ENCODE measurements at places on chromosomes 5 and 9.

GRCh38 chr5:142849466-142849865 is 79.3 kb downstream of the ARHGAP26 start:
- no peak for DNase-seq

GRCh38 chr5:155064580-155064979 is 51.0 kb downstream of the KIF4B start:
- DNase-seq: no peak

DNA sequence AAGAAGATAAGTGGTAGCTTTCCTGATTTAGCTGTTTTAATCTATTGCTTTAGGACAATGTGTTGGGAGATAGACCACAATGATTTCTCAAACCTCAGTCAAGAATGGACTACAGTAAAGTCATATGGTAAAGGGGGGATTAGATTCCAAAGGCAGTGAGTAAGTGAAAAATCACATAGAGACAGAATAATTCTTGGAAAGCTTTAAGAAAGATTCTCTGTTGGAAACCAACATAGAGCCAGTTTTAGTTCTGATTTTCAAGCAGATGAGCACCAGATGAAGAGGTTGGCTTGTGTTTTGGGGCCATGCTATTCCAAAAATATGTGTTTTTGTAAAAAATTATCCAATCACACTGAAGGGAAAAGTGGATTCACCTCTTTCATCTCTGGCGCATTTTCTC is 256.8 kb upstream of the RPS23 start:
- no peak for DNase-seq

GRCh38 chr5:160537116-160537515 is 115.5 kb downstream of the PTTG1 start:
- DNase-seq: no peak

- no peak for DNase-seq
These were observed 55.8 kb downstream of the ZNF354C start for GRCh38 chr5:179115845-179116524.

- DNase-seq: no peak
These were observed 299.4 kb upstream of the RASA1 start for GRCh38 chr5:86968301-86968753.

DNA sequence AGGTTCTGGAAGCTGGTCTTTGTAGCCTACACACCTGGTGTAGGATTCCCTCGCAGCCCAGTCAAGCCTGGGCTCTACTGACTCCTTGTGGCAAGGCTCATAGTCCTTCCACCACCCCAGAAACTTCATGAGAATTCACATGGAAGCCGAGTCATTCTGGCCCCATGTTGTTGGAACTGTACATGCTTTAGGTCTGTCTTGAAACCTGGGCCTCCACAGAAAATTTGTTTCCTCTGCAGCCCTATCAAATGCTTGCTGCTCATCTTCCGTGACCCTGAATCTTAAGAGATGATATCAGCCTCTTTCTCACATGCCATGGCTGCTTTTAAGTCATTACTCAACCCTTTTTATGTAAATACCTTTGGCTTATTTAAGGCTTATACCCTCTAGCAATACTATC is 113.4 kb upstream of the GRHPR start:
- DNase-seq: no peak

DNA sequence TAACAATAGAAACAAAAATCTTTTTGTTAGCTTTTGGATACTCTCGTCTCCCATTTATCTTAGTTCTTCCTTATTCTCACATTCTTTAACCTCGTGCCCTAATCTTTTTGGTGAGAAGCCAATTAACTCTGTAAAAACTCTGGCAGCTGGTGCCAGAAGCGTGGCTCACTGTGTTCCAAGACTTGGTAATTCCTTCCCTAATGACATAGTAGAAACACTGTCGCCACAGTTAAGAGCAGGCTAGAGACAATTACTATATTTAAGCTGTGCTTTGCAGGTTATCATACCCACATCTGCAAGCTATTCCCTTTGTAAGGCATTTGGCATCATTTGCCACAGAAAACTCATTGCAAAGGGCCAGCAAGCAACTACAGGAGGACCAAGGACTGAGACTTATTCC is 160.9 kb upstream of the PIK3R1 start:
- no peak for DNase-seq

GRCh38 chr5:94469894-94470329 is 148.5 kb downstream of the KIAA0825 start:
- DNase-seq: no peak

- DNase-seq: no peak
These were observed 142.8 kb downstream of the AP3B1 start for GRCh38 chr5:78151594-78152271.

- no peak for DNase-seq
These were observed 343 bp downstream of the LMX1B start for GRCh38 chr9:126614088-126614454.

All from activated gamma-delta T cell treated with anti-CD3 and anti-CD28 coated beads, Interleukin-2, amount 50 U/mL, for 16 hours (primary cell).